ENCODE measurements at places on chromosomes 4 and X.

DNA sequence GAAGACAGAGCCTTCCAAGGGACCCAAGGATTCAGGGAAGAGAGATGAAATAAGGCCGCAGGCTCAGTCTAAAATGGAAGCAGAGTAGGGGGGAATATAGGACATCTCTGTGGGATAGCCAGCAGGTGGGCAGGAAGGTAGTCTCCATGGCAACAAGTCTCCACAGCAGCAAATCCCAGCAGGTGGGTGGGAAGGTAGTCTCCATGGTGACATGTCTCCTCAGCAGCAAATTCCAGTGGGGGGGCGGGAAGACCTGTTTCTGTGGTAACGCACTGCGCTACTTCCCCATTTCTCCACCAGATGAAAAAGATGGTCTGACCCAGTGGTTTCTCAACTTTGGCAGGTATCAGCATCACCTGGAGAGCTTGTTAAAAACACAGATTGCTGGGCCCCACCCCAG is 18.3 kb downstream of the NLGN3 start:
- no peak for DNase-seq
- no peak overlapping the region for H3K27ac ChIP-seq
- H3K27me3 ChIP-seq = no peaks in the 10 kb centered on the region
- no peak overlapping the region for H3K4me3 ChIP-seq
- H3K4me1 ChIP-seq = peaks cover 11% of the 10 kb centered on the region

- no peaks in the 10 kb centered on the region for H3K27me3 ChIP-seq
- DNase-seq = peak; percentile 33
- peaks cover 3% of the 10 kb centered on the region for H3K36me3 ChIP-seq
Measured at GRCh38 chr4:152352622-152353116, 183.2 kb downstream of the FBXW7 start.

- peaks cover 16% of the 10 kb centered on the region for H3K27me3 ChIP-seq
- no peak for DNase-seq
- H3K27ac ChIP-seq = no peak overlapping the region
- H3K36me3 ChIP-seq = no peaks in the 10 kb centered on the region
- H3K4me3 ChIP-seq = no peak overlapping the region
- H3K4me1 ChIP-seq = peaks cover 8% of the 10 kb centered on the region
Measured at GRCh38 chrX:153762626-153763173, 1.3 kb upstream of the PLXNB3 start.

DNA sequence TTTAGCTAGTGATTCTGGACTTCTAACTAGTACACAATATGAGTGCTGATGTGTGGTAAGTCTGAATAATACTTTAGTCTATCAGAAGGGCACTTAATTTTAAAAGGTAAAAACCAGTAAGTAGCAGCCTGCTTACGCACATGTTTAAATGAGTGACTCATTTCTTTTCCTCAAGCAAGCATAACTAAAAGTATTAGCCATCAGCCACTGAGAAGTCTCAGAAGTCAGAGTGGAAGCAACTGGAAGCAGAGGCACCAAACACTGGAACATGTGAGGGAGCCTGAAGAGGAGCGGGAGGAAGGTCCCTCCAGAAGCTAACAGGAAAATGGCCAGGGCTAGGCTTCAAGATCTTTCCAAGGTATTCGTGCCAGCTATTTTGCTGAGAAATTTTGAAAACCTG is 257.7 kb downstream of the RAPGEF2 start:
- DNase-seq = no peak
- no peaks in the 10 kb centered on the region for H3K27me3 ChIP-seq
- H3K4me3 ChIP-seq = no peak overlapping the region
- no peaks in the 10 kb centered on the region for H3K4me1 ChIP-seq

GRCh38 chrX:120677004-120677652 is 47.3 kb upstream of the C1GALT1C1 start:
- peak overlapping the region; percentile 42 for H3K27ac ChIP-seq
- DNase-seq = no peak
- H3K4me3 ChIP-seq = no peak overlapping the region
- H3K36me3 ChIP-seq = peaks cover 2% of the 10 kb centered on the region
- H3K27me3 ChIP-seq = no peaks in the 10 kb centered on the region

- no peaks in the 10 kb centered on the region for H3K27me3 ChIP-seq
- no peaks in the 10 kb centered on the region for H3K4me1 ChIP-seq
- DNase-seq = no peak
- H3K27ac ChIP-seq = no peak overlapping the region
Measured at GRCh38 chr4:166043801-166044200, 170.8 kb downstream of the TLL1 start.

DNA sequence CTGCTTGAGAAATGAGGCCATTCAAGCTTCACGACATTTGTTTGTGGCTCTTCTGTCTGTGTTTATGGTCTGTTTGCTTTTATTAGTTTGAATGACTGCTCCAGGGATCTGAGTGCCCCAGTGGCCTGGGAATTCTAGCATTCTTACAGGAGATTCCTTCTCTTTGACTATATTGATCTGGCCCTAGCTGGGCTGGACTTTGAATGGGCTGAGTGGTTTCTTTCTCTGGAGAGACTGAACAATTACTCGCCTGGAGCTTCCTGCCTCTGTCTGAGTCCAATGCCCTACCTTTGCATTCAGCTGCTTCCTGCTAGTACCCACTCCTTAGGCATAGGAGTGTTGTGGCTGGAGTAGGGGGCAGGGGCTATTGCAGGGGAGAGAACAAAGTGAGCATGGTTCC is 51.2 kb upstream of the EDA start:
- no peaks in the 10 kb centered on the region for H3K36me3 ChIP-seq
- H3K4me3 ChIP-seq = no peak overlapping the region
- DNase-seq = no peak
- no peaks in the 10 kb centered on the region for H3K27me3 ChIP-seq
- H3K4me1 ChIP-seq = no peaks in the 10 kb centered on the region

DNA sequence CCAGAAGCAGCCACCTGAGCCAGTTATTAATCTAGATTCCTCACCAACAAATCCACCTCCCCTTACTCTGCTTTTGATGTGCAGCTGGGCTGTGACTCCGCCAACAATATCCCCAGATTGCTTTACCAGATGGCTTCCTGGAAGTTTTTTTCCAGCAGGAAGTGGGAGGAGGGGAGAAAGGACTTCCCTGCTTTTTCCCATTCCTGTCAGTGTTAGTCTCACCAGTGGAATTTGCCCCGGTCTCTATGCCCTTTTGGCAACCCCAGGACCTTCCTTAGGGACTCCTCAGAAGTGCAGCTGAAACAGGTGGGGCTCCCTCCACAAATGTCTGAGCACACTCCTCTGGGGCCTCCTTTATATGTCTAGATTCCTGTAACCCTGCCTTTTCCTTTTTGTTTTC is 465.2 kb upstream of the IGFBP7 start:
- no peak overlapping the region for H3K4me3 ChIP-seq
- H3K36me3 ChIP-seq = no peaks in the 10 kb centered on the region
- H3K27me3 ChIP-seq = no peaks in the 10 kb centered on the region
- H3K4me1 ChIP-seq = no peaks in the 10 kb centered on the region
- no peak for DNase-seq

DNA sequence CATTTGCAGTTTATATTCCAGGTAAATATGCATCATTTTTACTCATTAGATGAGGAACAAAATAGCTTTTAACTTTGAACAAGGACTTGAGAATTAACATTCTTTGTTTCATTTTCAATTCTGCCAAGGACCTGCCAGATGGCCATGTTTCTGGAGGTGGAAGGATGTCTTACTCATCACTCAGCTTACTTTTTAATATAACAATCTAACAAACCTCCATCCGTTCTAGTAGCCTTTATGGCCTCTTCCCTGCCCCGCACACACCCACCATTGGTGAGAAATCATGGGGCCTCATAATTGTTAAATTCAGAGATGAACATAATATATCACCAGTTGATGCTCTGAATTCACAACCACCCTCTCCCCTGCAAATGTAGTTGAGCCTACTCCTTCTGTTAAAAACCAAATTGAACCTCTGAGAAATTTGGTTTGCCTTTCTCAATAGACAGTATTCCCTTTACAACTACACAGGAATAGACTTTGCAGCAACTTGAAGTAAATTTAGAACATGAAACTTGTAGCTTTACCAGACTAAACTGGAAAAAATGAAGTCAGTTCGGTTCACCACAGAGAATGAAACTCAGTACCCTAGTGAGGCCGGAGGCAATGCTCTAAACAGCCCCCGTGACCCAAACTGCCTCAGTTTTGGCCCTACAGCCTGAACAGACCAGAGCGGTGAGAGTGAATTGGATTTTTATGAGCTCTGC is 50.1 kb upstream of the ACSL4 start:
- no peak for DNase-seq
- H3K27me3 ChIP-seq = no peaks in the 10 kb centered on the region
- no peak overlapping the region for H3K27ac ChIP-seq
- peaks cover 8% of the 10 kb centered on the region for H3K4me1 ChIP-seq

DNA sequence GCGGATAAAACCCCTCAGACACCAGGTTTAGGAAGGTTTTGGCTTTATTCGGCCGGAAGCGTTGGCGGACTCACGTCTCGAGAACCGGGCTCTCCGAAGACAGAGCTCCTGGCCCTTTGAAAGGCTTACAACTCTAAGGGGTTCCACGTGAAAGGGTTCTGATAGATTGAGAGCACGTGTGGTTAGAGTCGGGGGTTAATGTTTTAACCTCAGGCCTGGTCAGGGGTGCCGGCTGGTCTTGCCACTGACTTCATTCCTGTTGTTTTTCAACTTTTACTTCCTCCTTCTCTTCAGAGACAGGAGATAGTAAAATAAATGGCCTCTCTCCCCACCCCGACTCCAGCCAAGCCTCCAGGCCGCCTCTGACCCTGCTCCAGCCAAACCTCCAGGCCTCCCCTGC is 4.7 kb upstream of the ASMT start:
- no peaks in the 10 kb centered on the region for H3K4me1 ChIP-seq
- no peak for DNase-seq
- no peaks in the 10 kb centered on the region for H3K36me3 ChIP-seq
- H3K27ac ChIP-seq = no peak overlapping the region
- peaks cover 10% of the 10 kb centered on the region for H3K27me3 ChIP-seq

DNA sequence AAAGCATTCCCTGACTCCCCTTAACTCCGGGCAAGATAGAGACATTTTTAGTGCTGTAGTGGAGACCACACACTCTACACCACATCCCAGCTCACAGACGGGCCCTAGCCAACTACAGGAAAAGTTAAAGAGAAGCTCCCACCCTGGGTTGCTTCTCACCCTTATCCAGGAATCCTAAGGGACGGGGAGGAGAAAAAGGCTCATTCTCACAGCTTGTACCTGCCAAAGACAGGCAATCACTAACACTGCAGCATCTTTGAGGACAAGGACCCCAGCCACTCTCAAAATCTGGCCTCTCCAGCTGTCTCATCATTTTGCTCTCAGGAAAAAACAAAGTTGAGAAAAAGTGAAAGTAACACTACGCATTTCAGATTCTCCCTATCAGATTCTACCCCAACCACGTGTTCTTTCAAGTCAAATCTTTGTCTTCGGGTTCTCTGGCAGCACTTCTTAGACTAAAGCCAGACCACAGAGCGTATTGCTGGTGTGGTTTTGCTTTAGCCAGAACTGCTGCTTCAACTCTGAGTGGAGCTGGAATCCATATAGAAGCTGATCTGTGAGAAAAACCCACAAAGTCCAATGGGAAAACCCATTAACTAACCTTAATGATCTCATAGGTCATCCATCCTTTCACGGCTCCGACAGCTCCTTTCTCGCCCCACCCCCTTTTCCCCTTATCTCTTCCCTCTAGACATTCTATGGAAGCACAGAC is 605.9 kb upstream of the DIPK2B start:
- peak overlapping the region; percentile 70 for H3K4me3 ChIP-seq
- H3K36me3 ChIP-seq = peaks cover 17% of the 10 kb centered on the region
- peak overlapping the region; percentile 97 for H3K27ac ChIP-seq
- DNase-seq = peak; percentile 68

GRCh38 chr4:46354701-46355262 is 35.1 kb downstream of the GABRA2 start:
- no peak overlapping the region for H3K27ac ChIP-seq
- H3K27me3 ChIP-seq = no peaks in the 10 kb centered on the region
- H3K4me3 ChIP-seq = no peak overlapping the region
- H3K4me1 ChIP-seq = no peaks in the 10 kb centered on the region
- DNase-seq = no peak
- no peaks in the 10 kb centered on the region for H3K36me3 ChIP-seq

- DNase-seq = no peak
- H3K4me1 ChIP-seq = peaks cover 25% of the 10 kb centered on the region
- H3K36me3 ChIP-seq = no peaks in the 10 kb centered on the region
- no peak overlapping the region for H3K27ac ChIP-seq
- peaks cover 9% of the 10 kb centered on the region for H3K27me3 ChIP-seq
- no peak overlapping the region for H3K4me3 ChIP-seq
Measured at GRCh38 chr4:77197361-77197760, 40.4 kb downstream of the CCNG2 start.

- no peak overlapping the region for H3K4me3 ChIP-seq
- no peaks in the 10 kb centered on the region for H3K4me1 ChIP-seq
- no peaks in the 10 kb centered on the region for H3K36me3 ChIP-seq
- H3K27me3 ChIP-seq = no peaks in the 10 kb centered on the region
Measured at GRCh38 chr4:159767406-159767805, 664.5 kb downstream of the RAPGEF2 start.

DNA sequence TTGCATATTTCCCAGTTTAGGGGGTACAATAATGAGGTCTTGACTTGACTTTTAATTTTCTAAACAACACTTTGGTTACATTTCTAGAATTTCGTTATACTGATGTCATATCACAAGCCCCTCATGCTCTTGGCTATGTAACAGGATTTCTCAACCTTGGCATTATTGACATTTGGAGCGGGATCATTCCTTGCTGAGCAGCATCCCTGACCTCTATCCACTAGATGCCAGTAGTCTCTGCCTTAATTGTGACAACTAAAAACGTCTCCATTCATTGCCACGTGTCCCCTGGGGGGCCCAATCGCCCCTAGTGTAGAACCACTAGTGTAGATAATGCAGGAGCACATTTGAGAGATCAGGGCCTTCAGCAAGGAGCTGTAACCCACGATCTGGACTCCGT is 234.2 kb upstream of the MID1 start:
- no peaks in the 10 kb centered on the region for H3K4me1 ChIP-seq
- no peak overlapping the region for H3K27ac ChIP-seq
- no peaks in the 10 kb centered on the region for H3K27me3 ChIP-seq
- H3K36me3 ChIP-seq = no peaks in the 10 kb centered on the region

GRCh38 chr4:162485486-162485885 is 321.7 kb upstream of the FSTL5 start:
- H3K4me1 ChIP-seq = no peaks in the 10 kb centered on the region
- H3K27ac ChIP-seq = no peak overlapping the region
- no peak overlapping the region for H3K4me3 ChIP-seq
- DNase-seq = no peak
- H3K27me3 ChIP-seq = no peaks in the 10 kb centered on the region
- no peaks in the 10 kb centered on the region for H3K36me3 ChIP-seq

DNA sequence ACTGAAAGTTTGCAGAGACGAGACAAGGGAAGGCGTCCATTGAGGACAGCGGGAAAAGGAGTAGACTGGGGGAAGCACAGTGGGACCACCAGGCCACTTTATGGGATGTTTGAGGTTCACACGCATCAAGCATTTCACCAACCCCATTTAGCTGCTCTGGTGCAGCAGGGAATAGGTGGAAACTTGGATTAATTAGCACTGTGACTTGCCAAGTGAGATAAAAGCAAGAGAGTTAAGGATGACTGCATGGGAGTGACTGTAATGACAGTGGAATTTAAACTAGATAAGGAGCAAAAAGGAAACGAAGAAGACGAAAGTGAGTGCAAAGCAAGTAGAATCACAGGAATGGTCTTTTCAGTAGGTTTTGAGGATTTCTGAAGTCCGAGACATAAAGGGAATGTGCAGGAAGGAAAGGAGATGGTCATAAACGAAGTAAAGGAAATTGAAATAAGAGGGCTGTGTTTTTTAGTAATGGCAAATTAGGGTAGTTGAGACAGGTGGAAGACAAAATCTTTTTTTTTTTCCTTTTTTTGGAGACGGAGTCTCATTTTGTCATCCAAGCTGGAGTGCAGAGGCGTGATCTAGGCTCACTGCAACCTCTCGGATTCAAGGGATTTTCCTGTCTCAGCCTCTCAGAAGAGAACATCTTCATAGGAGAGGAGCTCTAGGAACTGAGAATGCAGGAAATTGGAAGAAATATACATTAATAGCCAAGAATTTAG is 119.0 kb upstream of the MAP9 start:
- H3K4me3 ChIP-seq = no peak overlapping the region
- no peaks in the 10 kb centered on the region for H3K36me3 ChIP-seq
- DNase-seq = no peak
- no peak overlapping the region for H3K27ac ChIP-seq
- H3K4me1 ChIP-seq = no peaks in the 10 kb centered on the region
